Activated effector memory CD4-positive, alpha-beta T cell treated with Interleukin-2 at 50 U/mL for 16 hours (primary cell): ENCODE measurements at places on chromosomes 3 and 15.

GRCh38 chr3:175304404-175304803 is 445.3 kb downstream of the NAALADL2 start:
- no peak for DNase-seq

DNA sequence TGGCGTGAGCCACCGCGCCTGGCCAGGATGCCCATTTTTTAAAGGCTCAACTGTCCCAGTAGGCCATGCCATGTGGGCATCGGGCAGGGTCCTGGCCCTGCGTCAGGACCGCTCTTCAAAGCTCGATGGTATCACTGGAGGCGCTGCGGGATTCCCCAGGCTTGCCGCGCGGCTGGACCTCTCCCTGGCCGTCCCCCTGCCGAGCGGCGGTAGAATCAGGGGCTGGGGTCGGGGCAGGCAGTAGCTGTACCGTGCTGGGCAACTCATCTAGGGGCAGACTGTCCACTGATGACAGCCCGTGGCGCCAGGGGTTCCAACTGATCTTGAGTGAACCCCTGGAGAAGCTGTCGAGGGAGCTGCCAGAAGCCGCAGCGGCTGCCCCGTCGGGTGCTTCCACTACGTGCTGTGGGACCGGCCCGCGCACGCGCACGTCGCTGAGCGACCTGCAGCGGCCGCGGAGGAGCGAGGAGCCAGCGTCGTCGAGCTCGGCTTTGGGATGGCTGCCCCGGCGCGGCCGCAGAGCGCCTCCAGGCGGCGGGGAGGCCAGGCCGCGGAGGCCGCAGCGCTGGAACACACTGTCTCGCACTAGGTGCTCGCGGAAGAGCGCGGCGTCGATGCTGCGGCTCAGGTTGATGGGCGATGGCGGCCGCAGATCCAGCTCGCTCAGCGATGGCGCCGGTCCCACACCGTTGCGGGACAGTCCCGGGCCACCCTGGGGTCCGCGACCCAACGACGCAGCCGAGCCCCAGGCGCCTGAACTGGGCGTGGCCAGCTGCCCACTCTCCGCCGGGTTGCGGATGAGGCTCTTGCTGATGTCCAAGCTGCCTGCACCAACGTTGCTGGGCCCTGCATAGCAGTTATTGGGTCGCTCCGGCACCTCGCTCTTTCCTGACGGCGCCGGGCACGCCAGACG is 5.8 kb downstream of the PRRT3 start:
- DNase-seq, result peak; percentile 76

DNA sequence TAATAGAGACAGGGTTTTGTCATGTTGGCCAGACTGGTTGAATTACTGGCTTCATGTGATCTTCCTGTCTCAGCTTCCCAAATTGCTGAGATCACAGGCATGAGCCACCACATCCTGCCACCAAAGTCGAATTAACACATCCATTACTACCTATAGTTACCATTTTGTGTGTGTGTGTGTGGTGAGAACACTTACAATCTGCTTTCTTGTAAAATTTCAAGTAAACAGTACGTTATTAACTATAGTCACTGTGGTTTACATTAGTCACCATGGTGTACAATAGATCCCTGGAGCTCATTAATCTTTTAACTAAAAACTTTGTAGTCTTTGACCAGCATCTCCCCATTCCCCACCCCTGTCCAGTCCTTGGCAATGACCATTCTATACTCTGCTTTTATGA is 270.0 kb downstream of the NAALADL2 start:
- no peak for DNase-seq

- DNase-seq, result peak; percentile 19
Measured at GRCh38 chr15:99059010-99059981, 45.6 kb upstream of the SYNM start.

- DNase-seq, result no peak
Measured at GRCh38 chr3:29156086-29156715, 124.7 kb upstream of the RBMS3 start.

GRCh38 chr3:188624384-188624783 is 470.4 kb downstream of the LPP start:
- no peak for DNase-seq

DNA sequence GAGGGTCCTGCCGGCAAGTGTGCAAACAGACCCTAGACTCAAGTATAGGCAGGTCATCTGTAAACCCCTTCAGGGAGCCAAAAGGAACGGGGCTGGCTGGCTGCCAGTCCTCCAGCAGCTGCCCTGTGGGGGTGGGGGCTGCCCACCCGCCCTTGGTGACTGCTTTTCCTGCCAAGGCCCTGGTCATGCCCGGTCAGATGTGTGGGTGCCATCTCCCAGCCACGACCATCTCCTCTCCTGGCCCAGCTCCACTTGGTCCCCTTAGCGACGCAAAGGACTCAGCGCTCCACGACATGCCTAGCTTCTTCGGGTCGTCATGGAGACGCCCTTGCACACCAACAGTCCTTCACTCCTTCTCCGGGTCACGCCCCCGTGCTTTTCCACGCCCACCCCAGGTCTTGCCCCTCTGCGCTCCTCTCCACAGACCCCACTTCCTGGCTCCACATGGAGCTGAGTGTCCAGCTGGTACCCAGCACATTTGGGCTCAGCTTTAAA is 2.4 kb downstream of the MUC4 start:
- DNase-seq, result no peak

DNA sequence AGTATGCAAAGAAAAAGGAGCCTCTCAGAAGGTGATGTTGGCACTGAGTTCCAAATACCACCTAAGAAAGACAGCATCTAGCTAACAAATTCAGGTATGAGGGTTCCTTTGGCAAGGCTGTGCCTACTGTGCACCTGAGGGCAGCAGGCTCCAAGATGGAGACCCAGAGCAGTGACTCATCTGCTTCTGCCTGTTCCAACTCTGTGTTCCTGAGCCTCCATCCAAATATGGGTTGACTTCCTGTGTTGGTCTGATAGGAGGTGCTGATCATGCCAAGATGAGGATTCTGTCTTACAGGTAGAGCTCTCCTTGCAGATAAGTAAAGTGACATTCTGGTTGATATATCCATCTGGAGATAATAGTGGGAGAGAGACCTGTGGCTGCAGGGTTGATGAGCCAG is 26.0 kb downstream of the SV2B start:
- DNase-seq, result no peak

GRCh38 chr3:66490214-66490613 is 10.6 kb downstream of the LRIG1 start:
- DNase-seq, result no peak

DNA sequence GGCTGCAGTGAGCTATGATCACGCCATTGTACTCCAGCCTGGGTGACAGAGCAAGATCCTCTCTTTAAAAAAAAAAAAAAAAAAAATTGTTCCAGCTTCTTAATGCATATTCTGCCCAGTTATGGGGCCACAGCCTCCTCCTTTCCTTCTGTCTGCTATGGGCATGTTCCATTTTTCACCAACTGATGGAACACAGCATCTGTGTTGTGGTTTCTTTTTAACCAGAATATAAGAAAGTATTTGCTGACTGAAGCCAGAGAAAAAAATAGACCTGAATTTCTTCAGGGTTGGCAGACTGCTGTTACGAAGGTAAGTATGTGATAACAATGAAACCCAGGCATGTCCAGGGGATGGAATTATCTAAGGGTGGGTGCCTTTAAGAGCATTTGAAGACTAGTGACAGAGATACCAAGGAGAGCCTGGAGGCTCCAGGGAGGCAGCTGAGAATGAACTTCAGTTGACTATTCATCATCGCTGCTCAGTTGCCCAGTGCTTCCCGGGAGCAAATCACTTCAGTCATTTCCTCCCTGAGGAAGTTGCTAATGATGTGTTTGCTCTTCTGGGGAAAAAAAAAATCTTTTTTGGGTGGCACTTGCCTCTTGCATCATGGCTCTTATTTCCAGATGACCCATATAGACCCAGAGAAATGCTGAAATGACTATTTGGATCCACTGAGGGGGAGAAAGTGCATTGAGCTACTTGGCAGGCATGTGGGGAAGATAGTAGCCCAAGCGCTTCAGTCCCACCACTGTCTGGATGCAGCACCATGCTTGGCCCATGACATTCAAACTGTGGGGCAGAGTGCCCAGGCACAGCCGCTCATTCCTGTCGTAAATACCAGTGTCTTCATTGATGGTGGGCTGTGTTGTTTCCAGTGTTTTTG is 14.5 kb downstream of the NCBP2 start:
- no peak for DNase-seq

- no peak for DNase-seq
Measured at GRCh38 chr3:196774848-196775422, 35.3 kb downstream of the PAK2 start.

GRCh38 chr3:71358243-71358642 is 225.3 kb downstream of the FOXP1 start:
- no peak for DNase-seq

DNA sequence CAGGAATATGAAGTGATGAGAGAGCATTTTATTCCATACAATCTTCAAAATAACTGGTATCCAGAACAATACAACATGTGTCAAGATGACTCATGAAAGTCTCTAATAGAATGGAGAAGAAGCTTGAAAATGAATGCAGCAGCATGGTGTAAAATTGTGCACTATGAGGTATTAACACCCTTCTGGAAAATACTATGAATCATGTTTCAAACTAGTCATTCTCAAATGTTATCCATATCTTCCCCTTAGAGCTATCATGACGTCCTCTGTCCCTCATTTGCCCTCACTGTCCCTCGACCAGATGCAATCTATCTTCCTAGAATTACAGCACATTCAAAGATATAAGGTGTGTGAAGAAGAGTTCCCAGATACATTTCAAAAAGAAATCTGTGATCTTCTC is 198.2 kb downstream of the NECTIN3 start:
- no peak for DNase-seq

GRCh38 chr15:71678191-71678590 is 132.2 kb upstream of the NR2E3 start:
- no peak for DNase-seq

DNA sequence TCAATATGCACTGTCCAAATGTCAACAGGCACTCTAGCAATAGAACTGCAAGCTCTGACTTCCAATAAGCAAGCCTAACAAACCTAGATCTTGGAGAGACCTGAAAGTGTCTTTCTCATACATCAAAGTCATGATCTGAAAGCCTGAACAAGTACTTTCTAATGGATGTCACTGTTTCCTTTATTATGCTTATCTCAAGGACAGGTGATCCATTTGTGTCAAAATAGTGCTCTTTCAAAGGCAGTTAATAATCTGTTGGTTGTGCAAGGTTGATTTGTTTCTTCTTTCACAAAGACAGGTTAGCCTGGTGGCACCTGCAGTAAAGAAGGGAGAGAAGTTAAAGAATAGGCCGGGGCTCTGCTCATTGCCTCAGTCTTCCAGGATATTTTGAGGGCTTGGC is 146.8 kb downstream of the EPHB1 start:
- no peak for DNase-seq

DNA sequence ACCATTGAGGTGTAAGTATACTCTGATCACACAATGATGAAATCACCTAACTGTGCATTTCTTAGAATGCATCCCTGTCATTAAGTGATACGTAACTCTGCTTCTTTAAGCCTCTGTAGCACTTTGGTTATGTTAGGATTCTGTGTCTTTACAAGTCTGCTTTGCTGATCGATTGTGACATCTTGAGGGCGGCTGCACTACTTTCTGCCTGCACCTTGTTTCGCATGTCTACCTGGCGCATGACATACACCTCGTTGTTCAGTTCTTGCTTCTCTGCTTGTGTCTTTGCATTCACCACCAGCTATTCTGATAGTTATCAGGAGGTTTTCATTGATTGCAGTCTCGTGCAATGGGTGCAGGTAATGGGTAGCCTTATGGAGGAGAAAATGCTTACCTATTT is 32.7 kb downstream of the IGF1R start:
- DNase-seq, result no peak

GRCh38 chr3:124557433-124558232 is 172.6 kb upstream of the UMPS start:
- no peak for DNase-seq

DNA sequence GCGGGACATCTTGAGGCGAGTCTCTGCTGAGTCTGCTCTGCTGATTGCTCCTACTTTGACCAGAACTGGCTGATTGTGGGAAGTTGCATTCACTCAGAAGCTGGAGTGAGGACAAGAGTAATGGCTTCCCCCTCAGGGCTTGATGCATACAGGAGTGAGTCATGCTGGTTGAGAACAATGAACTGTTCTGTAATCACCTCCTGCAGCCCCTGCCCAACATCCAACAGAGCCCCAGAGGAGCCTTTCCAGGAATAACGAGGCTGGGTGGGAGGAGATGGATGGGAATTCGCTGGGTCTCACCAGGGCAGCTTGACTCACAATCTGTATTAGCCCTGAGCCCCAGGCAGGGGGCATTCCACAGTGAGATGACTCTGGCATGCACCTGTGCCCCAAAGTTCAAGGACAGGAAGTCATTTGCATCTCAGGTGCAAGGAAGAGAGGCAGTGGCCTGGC is 85.0 kb downstream of the RAB11A start:
- DNase-seq, result no peak

- no peak for DNase-seq
Measured at GRCh38 chr15:64389036-64389435, 1.4 kb downstream of the TRIP4 start.

- DNase-seq, result no peak
Measured at GRCh38 chr3:134445636-134446035, 40.1 kb downstream of the ANAPC13 start.

DNA sequence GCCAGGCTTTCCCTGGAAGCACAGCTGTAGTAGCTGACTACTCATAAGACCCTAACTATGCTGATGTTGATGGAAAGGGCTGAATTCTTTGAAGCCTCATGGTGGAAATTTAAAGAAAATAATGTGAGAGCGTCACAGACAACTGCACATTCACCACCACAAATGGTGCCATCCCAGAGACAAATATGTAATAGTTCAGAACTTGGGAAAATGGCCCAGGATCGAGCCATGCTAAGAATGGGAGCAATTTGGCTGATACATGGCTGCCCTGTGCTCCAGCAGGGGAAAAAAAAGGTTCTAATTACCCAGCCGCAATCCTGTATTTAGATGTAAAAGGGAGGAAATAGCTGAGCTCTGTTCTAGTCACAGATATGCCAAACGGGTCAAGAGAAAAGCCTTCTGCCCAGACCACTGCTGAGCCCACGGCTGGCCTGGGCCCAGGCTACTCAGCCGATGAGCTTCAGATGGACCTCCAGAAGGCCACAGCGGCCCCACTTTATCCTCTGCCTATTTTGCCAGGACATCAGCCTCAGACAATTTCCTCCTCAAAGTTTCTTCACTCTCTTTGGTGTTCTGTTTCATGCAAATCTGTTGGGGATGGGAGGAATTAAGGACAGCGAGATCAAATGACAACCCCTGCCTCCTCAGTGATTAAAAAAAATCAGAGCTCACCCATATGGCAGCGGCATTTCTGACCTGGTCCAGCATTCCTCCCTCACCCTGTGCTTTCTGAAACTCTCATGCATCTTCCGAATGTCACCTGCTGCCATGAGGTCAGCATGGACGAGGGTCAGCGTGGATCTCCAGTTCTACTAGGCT is 54.5 kb upstream of the MEX3B start:
- no peak for DNase-seq

- no peak for DNase-seq
Measured at GRCh38 chr3:138940446-138940845, 6.5 kb downstream of the FOXL2 start.

DNA sequence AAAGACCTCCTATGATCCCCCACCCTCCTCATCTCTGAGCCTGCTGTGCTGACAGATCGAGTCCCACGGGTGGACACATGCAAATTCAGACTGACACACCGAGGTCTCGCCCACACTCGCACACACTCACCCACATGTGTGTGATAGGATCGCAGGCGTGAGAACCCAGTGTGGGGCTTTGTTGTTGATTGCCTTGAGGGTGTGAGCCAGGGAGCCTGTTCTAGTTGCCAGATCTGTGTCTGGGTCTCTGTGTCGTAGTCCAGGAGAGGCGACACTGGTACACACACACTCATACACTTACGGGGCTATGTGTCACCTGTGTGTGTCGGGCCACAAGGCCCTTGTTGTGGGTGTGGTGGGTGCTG is 2.0 kb downstream of the EPHB3 start:
- no peak for DNase-seq
